ENCODE measurements at places on chromosomes 7 and 10. TPM values are rescaled to one million over a fixed set of nuclear protein-coding genes. Genes with fewer than 3 reads are reported as not detected.

TBX20 gene
- total RNA-seq = 39.8 TPM

SEMA3E gene
- under 0.01 TPM for total RNA-seq

MKLN1 gene
- 22.4 TPM for total RNA-seq

VAX1 gene
- not detected for total RNA-seq

CCDC7 gene
- total RNA-seq = 3.3 TPM

GNGT1 gene
- not detected for total RNA-seq

LBX1 gene
- total RNA-seq = under 0.01 TPM

BRAT1 gene
- 28.7 TPM for total RNA-seq

LOXL4 gene
- 12.5 TPM for total RNA-seq

TMEM184A gene
- not detected for total RNA-seq

HOGA1 gene
- total RNA-seq = 0.58 TPM

TWIST1 gene
- 70.1 TPM for total RNA-seq

MIOS gene
- total RNA-seq = 19.8 TPM

RAB19 gene
- total RNA-seq = not detected

CYP3A4 gene
- total RNA-seq = not detected

CNTNAP2 gene
- total RNA-seq = 1.3 TPM

ARMS2 gene
- not detected for total RNA-seq

MYO1G gene
- not detected for total RNA-seq

ADGRA1 gene
- not detected for total RNA-seq

SLC16A12 gene
- 16.1 TPM for total RNA-seq

COL26A1 gene
- not detected for total RNA-seq

OR13A1 gene
- not detected for total RNA-seq

SOSTDC1 gene
- not detected for total RNA-seq

LYZL1 gene
- total RNA-seq = not detected

ABI1 gene
- 33.8 TPM for total RNA-seq
